ENCODE measurements at places on chromosomes 2 and 18. TPM values are rescaled to one million over a fixed set of nuclear protein-coding genes. Genes with fewer than 3 reads are reported as not detected.

- peak; percentile 78 for DNase-seq
Measured at GRCh38 chr18:45249246-45249661, 366.0 kb upstream of the SLC14A2 start.

- no peak for DNase-seq
Measured at GRCh38 chr2:238431456-238431855, 4.7 kb downstream of the ASB1 start.

GRCh38 chr2:119174216-119174992 lies 15.9 kb upstream of the C1QL2 start:
- DNase-seq, result no peak

GPR39 gene
- 1.00 TPM for polyA plus RNA-seq

GRCh38 chr2:212269005-212269404 lies 269.6 kb downstream of the ERBB4 start:
- no peak for DNase-seq

GRCh38 chr2:212732860-212733259 lies 194.3 kb upstream of the ERBB4 start:
- DNase-seq, result no peak

Data from fibroblast of lung (primary cell).